ENCODE measurements at places on chromosomes 1 and 21.

DNA sequence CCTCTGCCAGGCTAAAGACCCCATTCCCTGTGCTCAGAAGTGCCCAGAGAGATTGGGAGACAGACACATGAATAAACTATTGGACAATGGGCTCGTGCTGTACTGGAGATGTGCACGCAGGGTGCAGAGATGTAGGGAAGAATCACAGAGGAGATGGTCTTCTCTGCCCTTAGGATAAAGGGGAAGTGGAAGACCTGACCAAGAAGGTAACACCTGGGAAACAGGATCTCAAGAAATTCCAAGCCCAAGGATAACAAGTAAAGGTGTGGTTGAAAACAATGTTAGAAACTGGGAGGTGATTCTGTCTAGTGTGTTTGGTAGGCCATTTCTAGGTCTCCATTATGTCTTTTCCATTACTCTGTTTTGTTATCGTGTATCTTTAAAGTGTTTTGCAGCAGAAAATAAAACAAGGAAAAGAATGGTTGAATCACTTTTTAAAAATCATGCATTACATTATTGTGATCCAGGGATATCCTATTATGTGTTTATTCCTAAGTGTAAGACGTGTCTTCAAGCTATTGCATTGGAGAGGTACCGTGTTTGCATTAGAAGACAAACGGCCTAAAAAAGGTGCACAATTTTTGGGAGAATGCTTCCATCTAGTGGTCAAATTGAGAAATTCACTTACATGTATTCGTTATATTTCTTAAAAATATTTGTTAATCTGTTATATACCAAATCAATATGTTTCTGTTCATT is 40.8 kb upstream of the KCTD3 start:
- peak; percentile 84 for DNase-seq

GRCh38 chr1:180889325-180889724 is 23.4 kb upstream of the KIAA1614 start:
- DNase-seq = no peak

DNA sequence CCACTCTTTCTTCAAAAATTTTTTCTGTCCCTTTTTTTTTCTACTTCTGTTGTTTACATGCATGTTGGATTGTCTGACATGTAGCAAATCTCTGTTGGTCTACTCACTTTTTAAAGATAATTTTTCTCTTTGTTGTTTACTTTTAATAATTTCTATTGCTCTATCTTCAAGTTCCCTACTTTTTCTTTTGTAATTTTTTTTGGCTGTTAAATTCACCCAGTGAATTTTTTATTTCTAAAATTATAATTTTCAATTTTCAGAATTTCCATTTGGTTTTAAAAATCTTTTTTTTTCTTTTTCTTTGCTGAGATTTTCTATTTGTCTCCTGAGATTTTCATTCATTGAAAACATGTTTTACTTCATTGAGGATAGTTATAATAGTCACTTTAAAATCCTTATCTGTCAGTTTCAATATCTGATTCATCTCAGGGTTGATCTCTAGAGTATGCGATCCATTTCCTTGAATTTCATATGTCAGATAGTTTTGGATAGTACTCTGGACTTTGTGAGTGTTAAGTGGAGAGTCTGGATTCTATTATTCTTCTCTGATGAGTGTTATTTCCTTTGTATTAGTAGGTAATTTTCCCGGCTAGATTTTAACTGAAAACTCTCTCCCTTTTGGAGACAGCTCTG is 1.6 kb upstream of the TSEN15 start:
- DNase-seq = no peak

DNA sequence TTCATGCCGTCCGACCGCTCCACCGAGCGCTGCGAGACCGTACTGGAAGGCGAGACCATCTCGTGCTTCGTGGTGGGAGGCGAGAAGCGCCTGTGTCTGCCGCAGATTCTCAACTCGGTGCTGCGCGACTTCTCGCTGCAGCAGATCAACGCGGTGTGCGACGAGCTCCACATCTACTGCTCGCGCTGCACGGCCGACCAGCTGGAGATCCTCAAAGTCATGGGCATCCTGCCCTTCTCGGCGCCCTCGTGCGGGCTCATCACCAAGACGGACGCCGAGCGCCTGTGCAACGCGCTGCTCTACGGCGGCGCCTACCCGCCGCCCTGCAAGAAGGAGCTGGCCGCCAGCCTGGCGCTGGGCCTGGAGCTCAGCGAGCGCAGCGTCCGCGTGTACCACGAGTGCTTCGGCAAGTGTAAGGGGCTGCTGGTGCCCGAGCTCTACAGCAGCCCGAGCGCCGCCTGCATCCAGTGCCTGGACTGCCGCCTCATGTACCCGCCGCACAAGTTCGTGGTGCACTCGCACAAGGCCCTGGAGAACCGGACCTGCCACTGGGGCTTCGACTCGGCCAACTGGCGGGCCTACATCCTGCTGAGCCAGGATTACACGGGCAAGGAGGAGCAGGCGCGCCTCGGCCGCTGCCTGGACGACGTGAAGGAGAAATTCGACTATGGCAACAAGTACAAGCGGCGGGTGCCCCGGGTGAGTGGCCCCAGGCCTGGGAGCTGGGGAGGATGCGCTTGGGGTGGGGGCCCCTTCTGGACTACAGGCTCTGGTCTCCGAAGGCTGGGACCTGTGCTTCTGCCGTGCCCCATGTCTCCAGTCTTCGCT is 1.1 kb downstream of the SKI start:
- DNase-seq = peak; percentile 77

DNA sequence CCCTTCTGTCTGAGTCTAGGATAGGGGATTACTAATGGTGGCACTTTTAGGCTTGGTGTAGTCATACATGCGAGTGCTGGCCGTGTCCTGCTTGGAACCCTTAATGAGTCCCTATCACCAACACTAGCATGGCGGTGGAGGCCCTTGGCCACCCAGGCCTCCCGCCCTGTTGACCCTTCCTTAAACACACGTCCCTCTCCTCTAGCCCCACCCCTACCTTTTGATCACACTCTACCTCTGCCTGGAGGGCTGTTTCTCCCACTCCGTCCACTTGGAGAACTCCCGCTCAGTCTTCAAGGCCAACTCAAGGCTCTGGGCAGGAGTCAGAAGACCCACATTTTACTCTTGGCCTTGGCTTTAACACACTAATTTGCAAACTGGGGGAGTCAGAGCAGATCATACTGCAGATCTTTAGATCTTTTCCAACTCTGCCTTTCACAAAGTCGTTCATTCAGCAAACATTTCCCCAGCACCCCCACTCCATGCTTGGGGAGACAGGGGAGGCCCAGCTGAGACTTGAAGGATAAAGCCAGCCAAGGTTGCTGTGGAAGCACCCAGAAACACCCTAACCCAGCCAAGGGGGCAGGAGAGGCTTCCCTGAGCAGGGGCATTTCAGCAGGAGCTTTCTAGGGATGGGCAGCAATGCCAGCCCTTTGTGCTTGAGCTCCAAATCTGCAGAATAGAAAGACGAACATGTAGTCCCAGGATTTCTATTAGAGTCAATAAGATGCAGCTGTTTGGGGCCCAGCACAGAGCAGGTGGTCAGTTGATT is 1.9 kb downstream of the PODN start:
- no peak for DNase-seq

DNA sequence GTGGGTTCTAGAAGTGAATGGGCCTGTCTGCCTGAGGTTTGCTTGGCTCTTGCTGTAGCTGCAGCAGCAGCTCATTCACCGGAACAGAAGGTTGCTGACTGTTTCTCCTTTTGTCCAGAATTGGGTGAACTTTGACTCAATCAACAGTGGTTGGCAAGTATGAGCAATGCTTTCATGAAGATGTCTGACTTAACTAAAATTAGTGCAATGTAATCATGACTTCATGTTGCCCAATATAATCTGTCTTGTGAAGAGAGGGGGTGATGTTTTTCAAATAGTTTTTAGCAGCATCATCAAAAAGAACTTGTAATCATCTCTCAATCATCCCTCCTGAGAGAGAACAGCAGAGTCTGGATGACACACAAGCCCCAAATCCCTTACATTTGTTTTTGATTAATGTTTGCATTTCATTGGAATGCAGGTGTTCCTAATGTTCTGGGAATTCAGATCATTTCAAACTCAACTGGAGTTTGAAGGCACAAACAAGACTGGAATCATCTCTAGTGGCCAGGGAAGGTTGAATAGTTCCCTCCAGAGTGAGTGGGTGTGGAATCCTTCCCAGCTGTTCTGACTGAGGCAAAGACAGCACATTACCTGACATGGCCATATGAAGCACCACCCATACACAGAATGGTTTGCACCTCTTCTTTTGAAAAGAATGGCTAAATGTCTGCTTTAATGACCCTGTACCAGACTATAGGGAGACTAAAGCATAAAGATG is 82.9 kb downstream of the HLX start:
- no peak for DNase-seq

- no peak for DNase-seq
These were observed 16.3 kb downstream of the PDZK1 start for GRCh38 chr1:145690587-145691558.

GRCh38 chr21:32316361-32317215 is 17.9 kb downstream of the MRAP start:
- DNase-seq = no peak

DNA sequence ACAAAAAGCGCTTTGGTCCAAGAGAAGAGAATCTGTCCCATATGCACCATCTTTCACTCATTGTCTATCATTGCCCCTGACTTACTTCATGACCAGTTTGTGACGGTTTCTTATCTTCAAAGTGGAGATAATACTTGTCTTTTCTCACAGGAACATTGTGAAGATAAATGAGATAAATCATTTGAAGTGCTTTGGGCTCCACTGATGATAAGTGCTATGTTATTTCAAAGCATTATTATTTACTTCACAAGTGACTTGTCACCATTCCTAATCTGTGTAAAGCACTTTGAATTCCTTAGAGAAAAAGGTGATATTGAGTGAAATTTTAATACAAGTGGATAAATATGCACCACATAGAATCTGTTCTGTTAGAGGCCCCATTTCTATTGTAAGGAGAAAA is 731.6 kb upstream of the PTBP2 start:
- DNase-seq = no peak

DNA sequence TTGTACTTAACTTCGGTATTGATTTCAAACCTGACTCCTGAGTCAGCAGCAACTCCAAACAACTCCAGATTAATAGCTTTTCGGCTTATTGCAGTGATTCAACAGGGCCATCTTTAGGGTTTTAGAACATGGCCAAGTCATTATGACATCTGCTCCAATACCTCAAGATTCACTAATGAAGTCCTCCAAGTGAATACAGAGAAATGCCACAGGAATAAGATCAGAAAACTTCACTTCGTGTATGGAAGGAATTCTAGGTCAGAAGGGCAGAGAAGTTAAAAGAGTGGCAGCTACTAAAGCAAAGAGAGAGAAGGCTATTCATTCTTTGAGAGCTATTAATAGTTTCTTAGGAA is 7.6 kb upstream of the C1orf116 start:
- DNase-seq = no peak

All from NCI-H1417 (cell line).